ENCODE measurements at places on chromosomes 12 and 14.

DNA sequence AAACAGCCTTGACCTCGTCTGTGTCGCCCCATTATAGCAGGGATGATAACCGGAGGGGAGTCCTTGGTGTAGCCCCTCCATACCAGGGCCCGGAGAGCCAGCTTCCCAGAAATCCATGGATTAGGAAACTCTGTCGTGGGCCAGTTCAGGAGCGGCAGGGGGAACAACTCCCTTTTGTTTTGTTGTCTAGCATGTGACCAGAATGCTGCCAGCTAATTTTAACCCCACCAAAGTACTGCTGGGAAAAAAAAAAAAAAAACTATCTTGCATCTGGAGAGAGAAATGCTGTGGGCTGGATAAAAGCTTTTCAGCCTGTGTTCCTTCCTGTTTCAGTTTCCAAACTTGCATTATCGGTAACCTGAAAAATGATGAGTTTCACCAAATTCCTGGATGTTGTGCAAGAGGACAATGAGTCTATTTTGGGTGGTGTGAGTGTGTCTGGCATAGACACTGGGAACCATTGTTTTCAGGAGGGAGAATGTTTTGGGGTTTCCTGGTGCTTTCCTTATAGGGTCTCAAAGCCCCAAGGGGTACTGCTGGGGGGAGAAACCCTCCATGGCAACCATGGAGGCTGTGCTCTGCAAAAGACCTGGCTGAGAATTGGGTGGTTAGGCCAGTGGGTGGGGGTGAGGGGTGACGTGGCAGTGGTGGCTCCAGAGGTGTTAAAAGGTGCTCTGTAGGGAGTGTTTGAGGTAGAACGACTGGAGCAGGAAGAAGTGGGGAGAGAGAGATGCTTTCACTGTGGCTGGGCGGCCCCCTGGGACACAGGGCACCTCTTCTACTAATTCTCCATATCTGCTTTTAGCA is 14.9 kb upstream of the IRF2BPL start:
- DNase-seq, result no peak

DNA sequence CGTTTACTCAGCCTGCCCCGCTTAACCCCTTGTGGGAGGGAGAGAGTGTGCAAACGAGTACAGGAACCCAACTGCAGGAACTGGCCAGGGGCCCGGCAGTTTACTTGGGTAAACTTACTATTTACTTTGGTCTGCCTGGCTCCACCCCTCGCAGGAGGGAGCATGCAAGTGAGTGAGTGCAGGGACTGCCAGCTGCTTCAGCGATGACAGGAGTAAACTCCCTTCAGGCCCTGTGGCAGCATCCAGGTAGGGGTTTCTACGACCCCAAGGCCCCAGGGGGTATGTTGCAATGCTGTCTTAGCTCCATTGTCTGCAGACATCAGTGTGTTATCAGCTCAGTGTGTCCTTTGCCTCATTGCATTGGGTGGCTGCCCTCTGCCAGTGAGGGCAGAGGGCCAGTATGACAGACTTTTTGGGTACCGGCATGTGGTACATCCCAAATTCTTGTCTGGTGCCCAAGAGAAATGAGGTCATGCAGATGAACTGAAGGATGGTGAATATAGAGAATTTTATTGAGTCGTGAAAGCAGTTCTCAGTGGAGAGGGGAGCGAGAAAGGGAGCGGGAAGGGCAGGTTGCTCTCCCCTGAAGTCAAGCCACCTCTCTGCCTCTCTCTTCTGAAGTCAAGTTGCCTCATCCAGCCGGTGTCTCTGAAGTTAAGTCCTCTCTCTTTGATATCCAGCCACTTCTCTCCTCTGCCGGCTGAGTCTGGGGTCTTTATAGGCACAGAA is 181.8 kb downstream of the FUT8 start:
- no peak for DNase-seq

DNA sequence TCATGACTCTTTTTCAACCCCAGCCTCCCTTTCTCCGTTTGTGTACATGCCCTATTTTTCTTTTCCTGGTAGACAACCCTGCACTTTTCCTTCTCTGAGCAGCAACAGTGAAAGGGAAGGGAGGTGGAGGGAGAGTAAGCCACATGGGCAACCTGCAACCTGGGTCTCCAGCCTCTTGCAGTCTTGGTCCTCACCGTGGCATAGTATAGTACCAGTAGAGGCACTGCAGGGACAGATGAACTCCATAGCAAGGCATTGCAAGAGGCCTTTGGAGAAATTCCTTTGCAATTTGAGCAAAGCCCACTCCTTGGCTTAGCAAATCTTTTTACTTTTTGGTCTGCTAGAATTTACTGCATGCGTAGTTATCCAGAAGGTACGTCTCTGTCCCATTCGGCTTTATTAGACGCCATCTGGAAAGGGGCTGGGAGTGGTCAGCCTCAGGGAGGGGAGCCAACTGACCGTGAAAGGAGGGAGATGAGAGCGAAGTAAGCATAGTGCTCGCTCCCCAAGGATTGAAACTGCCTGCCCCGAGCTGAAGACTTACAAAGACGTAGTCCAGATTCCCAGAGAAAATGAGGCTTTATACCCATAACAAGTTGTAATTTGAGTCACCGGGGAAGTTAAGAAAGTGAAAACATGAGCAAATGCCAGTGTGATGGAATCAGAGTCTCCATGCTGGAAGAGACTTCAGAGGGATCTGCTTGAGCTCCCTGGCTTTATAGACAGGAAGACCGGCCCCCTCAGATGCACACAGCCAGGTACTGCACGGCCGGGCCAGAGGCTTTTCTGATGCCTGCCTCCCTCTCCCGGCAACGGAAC is 332.0 kb downstream of the CACNA1C start:
- peak; percentile 91 for DNase-seq

DNA sequence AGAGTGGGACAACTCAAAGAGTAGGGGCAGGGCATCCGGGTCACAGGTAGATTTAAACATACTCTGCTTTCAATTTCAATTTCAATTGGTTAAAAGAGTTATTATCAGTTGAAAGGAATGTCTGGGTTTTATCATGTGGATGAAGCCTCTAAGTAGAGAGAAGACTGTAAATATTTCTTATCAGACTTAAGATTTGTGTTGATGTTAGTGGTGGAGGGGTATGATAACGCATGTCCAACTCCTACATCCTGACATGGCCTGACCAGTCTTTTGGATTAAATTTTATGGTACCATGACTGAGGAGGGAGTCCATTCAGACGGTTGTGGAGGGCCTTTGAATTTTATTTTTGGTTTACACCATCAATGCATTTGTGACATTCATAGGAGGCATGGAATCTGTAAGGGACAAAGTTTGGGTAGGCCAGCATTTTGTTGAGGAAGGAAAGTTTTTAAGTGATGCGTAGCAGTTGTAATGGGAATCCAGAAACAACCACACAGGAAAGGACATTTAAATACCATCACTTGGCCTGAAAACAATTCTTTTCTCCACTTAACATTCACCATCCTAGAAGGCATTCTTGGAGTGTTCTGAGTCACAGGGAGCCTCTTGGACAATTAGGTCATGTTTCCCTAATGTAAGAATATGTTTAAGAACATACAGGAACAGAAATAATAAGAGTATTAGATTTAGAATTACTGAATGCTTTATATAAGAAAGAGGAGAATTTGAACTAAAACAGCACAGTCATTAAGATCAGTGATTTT is 371.9 kb downstream of the ATP23 start:
- DNase-seq, result peak; percentile 44

- no peak for DNase-seq
Measured at GRCh38 chr12:1054117-1054870, 63.3 kb downstream of the ERC1 start.

DNA sequence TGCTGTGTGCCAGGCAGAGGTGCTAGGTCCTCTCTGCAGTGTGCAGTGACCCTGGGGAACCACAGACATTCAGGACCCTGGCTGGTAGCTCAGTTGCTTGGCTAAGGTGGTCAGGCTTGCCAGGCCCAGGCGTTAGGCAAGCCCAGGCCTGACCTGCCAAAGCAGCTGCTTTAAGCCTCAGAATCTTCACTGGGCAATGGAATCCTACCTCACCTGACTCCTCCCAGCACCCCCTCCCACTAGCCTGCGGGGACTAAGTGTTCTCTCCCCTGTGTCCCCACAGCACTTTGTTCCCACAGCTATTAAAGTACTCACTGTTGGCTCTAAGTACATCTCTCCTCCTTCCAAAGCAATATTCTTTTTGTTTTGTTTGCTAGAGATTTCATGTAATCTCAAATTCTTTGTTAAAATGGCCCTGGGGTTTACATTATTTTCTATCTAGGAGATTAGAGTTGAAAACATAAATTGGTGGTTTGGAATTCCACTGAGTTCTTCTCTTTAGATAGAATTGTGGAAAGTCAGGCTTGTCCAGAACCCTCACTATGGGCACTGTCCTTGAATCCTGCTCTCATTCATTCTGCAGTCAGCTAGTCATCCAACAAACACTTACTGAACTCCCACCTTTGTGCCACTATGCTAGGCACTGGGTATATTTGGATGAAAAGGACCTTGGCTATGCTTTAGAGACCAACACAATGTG is 44.4 kb downstream of the DGLUCY start:
- DNase-seq, result no peak

GRCh38 chr14:33230021-33230420 is 291.3 kb downstream of the NPAS3 start:
- DNase-seq, result no peak

GRCh38 chr14:51880835-51881580 is 20.6 kb downstream of the GNG2 start:
- no peak for DNase-seq

GRCh38 chr12:102407776-102408486 is 72.4 kb downstream of the IGF1 start:
- no peak for DNase-seq

GRCh38 chr12:105907982-105908381 is 230.8 kb downstream of the NUAK1 start:
- DNase-seq, result no peak

- DNase-seq, result no peak
Measured at GRCh38 chr14:92633724-92634123, 114.7 kb downstream of the LGMN start.

DNA sequence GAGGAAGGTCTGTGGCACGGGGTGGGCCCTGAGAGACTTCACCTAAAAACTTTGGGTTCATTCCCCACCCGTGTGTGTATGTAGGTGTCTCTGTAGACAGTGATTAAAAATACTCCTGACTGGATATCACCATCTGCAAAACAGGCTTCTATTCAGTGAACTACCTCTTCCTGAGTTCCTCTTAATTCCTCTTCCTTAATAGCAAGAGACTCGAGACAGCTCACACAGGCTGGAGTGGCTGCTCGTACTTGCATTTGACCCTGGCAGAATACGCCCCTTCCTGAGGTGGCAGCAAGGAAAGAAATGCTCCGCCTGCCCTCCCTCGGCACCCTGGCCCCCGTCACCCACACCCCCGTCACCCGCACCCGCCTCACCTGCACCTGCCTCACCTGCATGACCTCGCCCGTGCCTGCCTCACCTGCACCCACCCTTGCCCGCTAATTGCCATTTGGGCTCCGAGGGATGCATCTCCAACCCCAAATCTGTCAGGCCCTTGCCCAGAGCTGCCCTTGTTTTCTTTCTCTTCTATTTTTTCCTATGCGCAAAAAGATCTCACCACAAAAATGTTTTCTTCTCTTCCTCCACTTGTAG is 90.0 kb downstream of the FBXL14 start:
- DNase-seq, result no peak

GRCh38 chr12:75975702-75976101 is 55.9 kb downstream of the PHLDA1 start:
- DNase-seq, result no peak

GRCh38 chr12:108969622-108970021 is 51.2 kb downstream of the SVOP start:
- no peak for DNase-seq

GRCh38 chr14:38623661-38624060 is 367.8 kb upstream of the CLEC14A start:
- DNase-seq, result no peak

GRCh38 chr12:54432815-54433164 is 13.7 kb upstream of the ITGA5 start:
- no peak for DNase-seq

DNA sequence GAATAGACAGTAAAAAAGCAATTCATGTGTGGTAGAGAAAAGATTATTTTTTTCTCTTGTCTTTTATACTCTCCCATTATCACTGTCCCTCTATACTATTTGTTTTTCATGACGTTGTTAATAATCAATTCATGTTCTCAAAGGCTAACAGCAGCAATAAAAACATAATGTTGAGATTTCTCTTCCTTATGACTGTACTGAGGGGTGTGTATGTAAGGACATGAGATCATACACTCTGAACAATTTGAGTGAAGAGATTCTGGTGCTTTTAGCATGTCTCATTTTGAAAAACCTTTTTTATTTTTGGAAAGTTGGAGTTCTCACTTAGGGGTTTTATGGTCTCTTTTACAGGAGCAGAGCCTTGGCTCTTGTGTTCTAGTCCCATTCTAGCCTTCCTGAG is 3.8 kb upstream of the TSPAN8 start:
- DNase-seq, result no peak

- peak; percentile 71 for DNase-seq
Measured at GRCh38 chr12:89947437-89948270, 239.0 kb upstream of the ATP2B1 start.

DNA sequence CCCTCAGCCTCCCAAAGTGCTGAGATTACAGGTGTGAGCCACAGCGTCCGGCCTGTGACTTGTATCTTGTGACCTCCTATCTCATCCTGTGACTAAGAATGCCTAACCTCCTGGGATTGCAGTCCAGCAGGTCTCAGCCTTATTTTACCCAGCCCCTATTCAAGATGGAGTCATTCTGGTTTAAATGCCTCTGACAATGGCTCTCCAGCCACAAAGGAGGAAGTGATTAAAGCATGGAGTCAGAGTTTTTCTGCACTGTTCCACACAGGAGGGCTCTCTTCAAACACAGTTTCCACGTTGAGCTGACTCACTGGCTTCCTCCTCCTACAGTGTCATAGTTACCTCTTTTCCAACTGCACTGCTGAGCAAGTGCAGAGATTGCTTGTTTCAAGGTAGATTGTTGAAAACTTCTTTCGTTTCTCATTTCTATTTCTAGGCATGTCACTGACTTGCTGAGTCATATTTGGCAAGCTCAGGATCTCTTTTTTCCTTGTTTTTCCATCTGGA is 383.8 kb downstream of the PCNX1 start:
- no peak for DNase-seq

- no peak for DNase-seq
Measured at GRCh38 chr12:66716522-66716921, 37.6 kb upstream of the GRIP1 start.

GRCh38 chr14:81343701-81344100 is 56.4 kb downstream of the STON2 start:
- DNase-seq, result no peak

DNA sequence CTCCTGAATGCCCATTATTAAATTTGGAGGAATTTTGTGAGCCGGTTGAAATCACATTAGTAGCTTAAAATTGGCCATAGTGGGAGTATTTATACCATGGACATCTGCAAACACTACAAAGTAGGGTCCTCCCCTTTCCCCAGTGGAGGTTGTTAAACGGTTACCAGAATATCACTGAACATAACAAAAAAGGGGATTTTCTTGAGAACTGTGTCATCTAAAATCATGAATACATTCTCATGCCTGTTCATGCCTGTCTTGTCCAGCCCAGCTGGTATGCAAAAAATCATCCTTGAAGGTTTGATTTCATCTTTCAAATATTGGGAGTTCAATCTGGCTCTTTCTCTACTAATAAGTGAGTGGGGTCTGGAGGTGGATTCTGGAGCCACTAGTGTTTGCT is 96.4 kb downstream of the OTOGL start:
- DNase-seq, result no peak
